ENCODE measurements at places on chromosomes 12 and 14.
A peak's percentile ranks its signal among the peaks of the same experiment; 100 is the strongest.

DNA sequence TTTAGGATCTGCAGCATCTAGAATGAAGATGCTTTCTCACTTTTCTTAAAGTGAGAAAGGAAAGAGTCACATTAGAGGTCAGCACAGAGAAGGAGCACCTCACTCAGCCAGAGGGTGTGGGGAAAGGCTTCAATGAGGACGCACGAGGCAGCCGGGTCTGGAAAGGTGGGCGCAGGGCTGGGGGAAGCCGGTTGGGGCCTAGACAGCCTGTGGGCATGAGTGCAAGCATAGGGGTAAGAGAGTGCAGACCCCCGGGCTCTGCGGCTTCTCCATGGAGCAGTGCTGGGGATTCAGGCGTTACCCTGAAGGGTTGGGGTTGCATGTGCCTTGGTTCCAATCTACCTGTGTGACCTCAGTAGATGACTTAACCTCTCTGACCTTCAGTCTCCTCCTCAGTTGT lies 49.9 kb downstream of the KRT80 start:
- DNase-seq: no peak

GRCh38 chr12:19075711-19076340 lies 53.7 kb upstream of the PLEKHA5 start:
- no peak for DNase-seq

GRCh38 chr12:46450279-46450748 lies 77.7 kb upstream of the SLC38A2 start:
- peak; percentile 22 for DNase-seq

DNA sequence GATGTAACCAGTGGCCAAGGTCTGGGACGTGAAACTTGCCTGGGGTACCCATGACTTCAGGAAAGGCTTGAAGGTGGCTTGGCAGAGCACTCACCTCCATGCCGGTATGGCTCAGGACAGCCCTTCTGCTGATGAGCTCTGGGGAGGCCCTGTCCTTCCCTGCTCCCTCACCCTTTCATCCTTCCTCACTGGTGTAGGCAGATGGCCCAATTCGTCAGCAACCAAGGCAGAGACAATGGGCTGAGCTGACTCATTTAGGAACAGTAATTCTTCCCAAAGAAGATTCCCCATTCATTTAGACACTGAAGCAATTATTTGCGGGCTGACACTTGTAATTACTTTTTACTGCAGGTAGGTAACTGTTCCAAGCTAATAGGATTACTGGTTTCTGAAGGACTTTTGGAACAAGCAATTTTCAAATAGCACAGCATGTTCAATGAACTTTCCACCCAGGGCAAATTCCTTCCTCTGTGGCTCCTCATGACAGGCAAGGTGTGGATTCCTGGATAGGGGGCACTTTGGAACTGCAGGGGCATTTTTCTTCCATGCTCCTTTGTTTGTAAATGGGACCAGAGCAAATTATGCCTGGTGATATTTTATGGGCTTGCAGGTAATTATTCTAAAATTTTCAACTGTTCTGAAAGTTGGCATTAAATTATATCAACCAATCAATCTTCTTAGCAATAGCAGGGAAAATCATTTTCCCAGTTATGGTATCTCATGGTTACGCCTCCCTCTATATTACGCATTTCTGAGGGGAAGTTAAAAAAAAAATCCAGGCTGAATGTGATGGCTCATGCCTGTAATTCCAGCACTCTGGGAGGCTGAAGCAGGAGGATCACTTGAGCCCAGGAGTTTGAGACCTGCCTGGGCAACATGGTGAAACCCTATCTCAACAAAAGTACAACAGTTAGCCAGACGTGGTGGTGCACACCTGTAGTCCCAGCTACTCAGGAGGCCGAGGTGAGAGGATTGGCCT lies 24.1 kb upstream of the NRDE2 start:
- DNase-seq: no peak

DNA sequence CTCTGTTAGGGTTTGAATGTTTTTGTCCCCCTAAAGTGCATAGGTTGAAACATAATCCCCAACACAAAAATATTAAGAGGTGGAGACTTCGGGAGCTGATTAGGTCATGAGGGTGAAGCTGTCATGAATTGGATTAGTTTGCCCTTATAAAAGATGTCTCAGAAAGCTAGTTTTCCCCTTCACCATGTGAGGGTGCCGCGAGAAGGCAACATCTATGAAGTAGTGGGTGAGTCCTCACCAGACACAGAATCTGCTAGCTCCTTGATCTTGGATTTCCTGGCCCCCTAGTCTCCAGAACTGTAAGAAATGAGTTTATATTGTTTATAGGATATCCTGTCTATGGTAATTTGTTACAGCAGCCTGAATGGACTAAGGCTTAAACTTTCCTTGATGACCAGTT lies 301.5 kb upstream of the ATP2B1 start:
- DNase-seq: no peak

Data from hematopoietic multipotent progenitor cell treated with erythropoietin and hydrocortisone succinate and interleukin-3 and kit ligand, for 8 days (in vitro differentiated cells).